Stimulated activated CD4-positive, alpha-beta T cell treated with anti-CD3 and anti-CD28 coated beads, TNF-alpha, amount 100 ng/mL, for 48 hours (primary cell): ENCODE measurements at places on chromosomes 5 and 9.
A peak's percentile ranks its signal among the peaks of the same experiment; 100 is the strongest.

- DNase-seq = no peak
These were observed 35.8 kb upstream of the NFIB start for GRCh38 chr9:14349447-14350348.

DNA sequence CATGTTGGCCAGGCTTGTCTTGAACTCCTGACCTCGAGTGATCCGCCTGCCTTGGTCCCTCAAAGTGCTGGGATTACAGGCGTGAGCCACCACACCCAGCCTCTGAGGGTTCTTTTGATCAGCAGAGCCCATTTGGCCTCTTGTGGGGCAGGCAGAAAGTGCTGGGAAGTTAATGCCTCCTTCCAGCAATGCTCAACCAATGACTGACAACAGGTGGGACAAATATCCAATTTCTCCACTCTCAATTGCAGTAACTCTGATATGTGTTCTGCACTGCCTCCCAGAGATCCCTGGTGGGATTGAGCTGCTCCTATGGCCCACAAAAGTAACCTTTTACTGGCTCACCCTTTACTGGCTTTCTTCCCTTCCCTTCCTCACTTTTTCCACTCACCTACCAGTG, 79.9 kb upstream of the APC start:
- no peak for DNase-seq

DNA sequence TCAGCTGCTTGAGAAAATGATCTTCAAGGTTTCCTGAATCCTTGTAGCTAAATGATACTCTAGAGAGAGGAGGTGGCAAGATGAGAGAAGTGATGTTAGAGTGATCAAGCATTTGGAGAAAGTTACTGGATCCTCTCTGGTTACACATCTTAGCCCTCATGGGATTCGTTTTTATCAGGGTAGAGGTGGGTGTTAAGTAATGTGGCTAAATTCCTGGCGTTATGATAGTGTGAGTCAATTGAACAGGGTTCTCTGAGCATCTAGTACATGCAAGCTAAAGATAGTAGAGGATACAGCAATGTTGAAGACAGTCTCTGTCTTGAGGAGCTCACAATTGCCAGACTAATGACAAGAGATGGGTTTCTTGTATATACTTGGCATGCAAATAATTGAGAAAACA, 123.7 kb downstream of the PSD2 start:
- DNase-seq = no peak

- DNase-seq = no peak
These were observed 417.7 kb downstream of the PSAT1 start for GRCh38 chr9:78714576-78714975.

GRCh38 chr5:95256446-95256845, 28.4 kb downstream of the MCTP1 start:
- no peak for DNase-seq

DNA sequence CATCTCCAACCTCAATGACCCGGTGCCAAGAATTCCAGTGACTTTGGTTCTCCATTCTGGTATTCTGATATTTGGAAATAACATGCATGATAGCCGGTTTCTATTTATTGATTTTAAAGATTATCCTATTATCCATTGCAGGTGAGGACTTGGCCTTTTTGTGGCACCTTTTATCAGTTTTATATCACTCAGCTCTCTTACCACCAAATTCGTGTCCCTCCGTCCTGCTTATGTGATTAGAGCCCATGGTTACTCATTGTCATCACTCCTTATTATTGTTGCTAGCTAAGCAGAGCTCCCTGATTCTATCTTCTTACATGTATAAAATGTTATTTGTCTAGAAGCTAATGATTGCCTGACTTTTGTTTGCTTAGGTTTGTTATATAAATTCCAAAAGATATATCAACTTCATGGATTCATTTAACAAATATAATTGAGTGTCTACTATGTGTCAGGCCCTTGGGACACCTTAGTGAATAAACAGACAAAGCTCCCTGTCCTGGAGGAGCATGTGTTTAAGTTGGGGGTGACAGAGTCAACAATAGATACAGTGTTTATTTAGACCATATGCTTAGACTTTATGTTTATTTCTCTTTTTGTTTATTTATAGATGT, 138.2 kb downstream of the ADAMTS16 start:
- no peak for DNase-seq

DNA sequence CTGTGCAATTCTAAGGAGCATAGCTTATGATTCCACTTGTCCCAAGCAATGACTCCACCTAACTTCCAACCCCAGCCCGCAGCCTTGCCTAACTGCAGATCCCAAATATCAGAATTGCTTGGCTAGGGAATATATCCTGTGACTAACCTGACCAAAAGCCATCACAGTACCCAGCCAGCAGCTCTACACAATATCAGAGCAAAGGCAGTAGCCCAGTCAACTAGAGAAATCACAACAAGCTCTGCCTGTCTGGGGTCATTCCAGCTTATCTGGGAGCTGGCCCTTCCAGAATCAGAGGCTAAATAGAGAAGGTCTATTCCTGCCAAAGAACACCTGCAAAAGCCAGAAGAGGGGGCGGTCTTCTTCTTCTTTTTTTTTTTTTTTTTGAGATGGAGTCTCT, 9.3 kb upstream of the KIAA1958 start:
- no peak for DNase-seq

GRCh38 chr5:128876569-128877382, 88.5 kb upstream of the SLC27A6 start:
- DNase-seq = no peak

DNA sequence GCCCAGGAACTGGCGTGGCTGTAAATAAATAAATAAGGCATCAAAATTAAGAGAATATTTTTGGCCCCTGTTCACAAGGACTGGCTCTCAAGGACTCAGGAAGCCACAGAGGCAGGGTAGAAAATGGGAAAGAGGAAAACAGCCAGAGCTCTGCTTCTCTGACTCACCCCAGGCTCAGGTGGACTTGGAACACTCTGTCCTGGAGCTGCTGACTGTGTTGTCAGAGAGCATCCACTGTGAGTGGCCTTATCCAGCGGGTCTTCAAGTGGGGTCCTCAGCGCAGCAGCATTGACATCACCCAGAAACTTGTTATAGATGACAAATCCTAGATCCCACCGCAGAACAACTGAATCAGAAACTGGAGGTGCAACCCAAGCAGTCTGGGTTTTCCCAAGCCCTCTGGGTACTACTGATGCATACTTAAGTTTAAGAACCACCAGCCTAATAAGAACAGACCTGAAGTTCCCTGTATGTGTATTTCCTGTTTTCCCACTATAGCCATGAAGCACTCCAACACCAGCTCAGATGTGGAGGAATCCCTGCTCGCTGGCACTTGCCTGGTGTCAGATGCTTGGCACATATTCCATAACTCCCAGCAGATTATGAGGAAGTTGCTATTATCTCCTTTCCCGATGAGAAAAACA, 20.5 kb downstream of the ADRA1B start:
- DNase-seq = no peak

GRCh38 chr5:121144764-121145163, 680.7 kb downstream of the PRR16 start:
- DNase-seq = no peak

DNA sequence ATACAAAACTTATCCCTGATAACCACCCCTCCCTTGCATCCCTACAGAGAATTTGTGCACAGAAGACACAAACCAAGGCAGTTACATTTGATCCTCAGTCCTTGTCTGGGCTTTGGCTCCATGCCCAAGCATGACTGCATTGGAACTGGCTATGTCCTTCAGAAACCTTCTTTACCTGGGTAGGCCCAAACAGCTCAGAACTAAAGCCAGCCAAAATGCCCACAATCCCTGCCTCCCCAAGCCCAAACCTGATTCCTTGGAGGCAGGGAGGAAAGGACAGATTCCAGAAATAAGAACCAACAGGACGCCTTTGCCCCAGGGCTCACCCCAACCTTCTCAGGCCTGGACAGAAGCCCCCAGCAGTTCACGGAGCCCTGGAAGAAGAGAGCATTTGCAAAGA, 8.2 kb downstream of the IL17B start:
- DNase-seq = no peak

DNA sequence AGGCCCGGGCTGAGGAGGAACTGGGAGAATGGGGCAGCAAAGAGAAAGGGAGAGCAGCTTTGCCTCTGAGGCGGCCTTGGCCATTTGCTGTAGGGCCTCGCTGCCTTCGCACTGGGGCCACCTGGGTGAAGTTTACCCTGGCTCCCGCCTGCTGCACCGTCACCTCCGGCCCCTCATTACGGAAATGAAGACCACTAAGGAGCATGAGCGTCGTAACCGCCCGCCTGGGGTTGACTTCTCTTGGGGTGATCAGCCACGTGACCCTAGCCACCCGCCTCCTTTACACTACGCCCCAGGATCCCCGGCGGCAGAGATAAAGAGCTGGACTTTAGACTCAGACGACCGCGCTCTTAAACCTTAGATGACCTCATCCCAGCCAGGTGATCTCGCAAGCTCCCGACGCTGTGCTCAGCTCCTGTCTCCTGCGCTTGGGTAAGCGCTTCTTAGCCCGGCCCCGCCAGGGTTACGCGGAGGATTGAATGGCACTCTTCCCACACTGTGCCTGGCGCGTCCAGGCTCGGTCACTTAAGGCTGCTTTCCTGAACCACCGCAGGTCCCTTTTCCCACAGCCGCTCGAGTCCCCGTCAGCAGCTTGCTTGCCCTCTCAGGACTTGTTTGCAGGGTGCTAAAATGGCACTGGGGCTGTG, 107.9 kb upstream of the LARP1 start:
- DNase-seq = no peak

DNA sequence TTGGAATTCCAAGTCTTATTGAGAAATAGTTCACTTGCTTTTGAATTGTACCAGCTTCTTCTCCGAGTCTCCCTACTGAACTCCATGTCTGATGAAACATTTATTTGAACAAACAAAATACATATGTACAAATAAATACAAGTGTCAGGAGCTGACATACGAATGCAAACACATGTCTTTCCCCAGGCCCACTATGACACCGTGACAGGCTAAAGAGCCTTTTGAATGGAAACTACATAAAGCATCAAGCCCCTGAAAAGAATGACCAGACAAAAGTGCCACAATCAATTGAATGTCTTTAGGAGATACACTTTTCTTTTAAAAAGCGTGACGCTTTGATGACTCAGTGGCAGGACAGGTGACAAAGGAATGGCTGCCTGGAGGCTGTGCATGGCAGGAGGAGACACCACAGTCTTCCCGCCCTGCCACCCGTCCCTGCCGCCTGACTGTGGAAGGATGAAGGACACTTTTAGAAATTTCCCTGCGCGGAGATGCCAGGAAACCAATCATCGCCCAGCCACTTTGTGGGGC, 112.4 kb upstream of the BNC2 start:
- DNase-seq = no peak

- DNase-seq = no peak
These were observed 842 bp downstream of the MUSK start for GRCh38 chr9:110669433-110669832.

GRCh38 chr5:172443441-172444109, 10.8 kb downstream of the SH3PXD2B start:
- peak; percentile 59 for DNase-seq

DNA sequence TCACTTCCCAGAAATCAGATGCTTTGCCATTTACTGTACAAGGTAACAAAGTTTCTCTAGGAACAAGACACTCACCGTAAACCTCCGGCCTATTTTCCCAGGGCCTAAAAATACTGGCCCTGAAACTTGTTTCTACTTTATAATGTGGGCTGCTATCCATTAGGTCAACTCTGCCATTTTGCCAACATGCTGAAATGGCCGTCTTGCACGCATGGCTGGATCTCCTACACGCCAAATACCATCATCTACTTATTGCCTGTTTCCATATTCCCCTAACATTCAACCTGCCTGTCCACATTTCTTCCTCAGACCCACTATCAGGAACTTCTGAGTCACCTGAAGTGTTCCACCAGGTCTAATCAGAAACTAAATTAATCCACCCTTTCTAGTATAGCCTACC, 4.7 kb downstream of the TBCA start:
- DNase-seq = no peak

- DNase-seq = no peak
These were observed 69.7 kb downstream of the FOCAD start for GRCh38 chr9:20753761-20754160.

GRCh38 chr5:180637962-180638680, 11.3 kb downstream of the FLT4 start:
- no peak for DNase-seq

GRCh38 chr5:77498952-77499351, 6.8 kb upstream of the WDR41 start:
- DNase-seq = no peak

- DNase-seq = no peak
These were observed 106.3 kb upstream of the SSBP2 start for GRCh38 chr5:81856948-81857928.

DNA sequence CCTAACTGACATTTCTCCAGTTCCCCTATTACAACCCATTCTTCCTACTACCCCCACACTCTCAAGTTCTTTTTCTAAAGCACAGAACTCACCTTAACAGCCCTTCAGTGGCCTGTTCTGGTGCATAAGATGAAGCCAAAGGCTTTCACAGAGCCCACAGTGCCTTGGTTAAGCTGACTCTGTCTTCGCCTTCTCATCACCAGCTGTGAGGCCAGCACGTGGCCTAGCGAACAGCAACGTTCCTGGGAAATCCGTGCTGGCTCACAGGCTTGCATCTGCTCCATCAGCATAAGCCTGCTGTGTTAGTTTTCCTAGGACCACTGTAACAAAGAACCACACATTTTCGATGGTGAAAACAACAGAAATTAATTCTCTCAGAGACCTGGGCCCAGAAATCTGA, 67.9 kb upstream of the LPAR1 start:
- no peak for DNase-seq
